Stimulated activated CD4-positive, alpha-beta T cell treated with anti-CD3 and anti-CD28 coated beads, Interleukin-2, amount 100 ng/mL, for 4 hours (primary cell): ENCODE measurements at places on chromosomes 7 and 10.

GRCh38 chr7:47873762-47874161 lies 74.5 kb downstream of the PKD1L1 start:
- no peak for DNase-seq

DNA sequence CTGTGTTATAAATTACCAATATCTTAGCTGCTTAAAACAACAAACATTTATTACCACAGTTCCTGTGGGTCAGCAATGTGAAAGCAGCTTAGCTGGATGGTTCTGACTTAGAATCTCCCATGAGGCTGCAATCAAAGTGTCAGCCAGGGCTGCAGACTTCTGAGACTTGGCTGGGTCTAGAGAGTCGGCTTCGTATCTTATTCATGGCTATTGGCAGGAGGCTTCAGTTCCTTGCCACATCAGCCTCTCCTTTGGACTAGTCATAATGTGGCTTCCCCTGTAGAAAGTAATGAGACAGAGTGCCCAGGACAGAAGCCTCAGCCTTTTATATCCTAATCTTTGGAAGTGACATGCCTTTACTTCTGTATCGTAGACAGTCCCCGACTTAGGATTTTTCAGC lies 27.3 kb downstream of the RALA start:
- DNase-seq: no peak

GRCh38 chr10:79638318-79638717 lies 27.6 kb downstream of the SFTPA1 start:
- DNase-seq: no peak

- DNase-seq: no peak
Observed at GRCh38 chr7:112157072-112157471, 49.1 kb downstream of the DOCK4 start.

DNA sequence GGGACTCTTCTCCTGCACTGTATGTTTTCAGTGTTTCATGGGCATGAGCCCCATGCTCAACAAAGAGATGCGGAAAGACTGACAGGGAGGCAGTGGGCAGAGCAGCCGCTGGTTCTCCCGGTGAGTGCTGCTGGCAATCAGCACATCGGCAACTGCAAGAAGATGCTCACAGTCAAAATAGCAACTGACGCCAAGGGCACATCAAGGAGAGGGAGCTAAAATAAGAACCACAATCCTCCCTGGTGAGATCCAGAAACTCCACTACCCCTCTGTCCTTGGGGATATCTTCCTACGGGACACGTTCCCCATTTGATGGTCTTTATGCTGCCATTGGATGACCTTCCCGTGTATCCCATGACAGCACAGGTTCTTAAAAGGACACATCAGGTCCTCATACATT lies 28.9 kb upstream of the SVIL start:
- no peak for DNase-seq

- peak; percentile 55 for DNase-seq
Observed at GRCh38 chr10:71708301-71708703, 11.3 kb downstream of the C10orf105 start.

DNA sequence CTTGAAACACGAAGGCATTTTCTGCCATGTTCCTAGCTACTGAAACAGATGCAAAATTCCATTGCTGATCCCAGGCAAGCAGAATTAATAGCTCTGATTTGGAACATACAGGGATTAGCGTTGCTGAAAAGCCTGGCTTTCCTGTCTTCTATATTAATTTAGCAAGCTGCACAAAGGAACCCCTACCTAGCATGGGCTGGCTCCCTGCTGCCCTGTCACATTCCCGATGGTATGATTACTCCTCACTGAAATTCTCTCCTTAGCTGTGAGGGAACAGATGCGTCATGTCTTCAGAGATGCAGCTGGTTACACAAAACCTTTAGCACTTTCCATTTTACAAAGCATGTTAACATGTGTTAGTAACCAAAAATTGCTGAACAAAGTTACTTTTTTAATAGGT lies 878.9 kb downstream of the TYW1 start:
- no peak for DNase-seq

GRCh38 chr7:112789817-112790585 lies at the start of gene TMEM168:
TMEM168 (minus strand) TSS chr7:112790393; CDS start chr7:112784825, 5,568 bp downstream.
- peak; percentile 78 for DNase-seq

GRCh38 chr10:26222563-26222962 lies 6.0 kb downstream of the GAD2 start:
- DNase-seq: no peak

DNA sequence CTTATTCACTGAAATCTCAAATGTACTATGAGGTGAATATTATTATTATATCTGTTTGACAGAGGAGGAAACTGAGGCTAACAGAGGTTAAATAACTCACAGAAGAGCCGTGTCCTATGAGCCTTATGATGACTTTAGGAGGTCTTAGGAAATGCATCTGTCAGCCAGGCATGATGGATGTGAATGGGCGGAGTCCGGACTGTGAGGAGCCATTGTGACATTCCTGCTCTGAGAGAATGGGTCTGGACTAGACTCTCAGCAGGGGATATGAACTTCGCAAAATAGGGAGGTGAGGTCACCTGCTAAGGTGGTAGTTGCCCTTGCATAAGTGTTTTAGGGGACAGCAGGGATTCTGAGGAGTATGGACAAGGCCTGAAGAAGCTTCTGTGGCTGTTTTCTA lies 153.6 kb downstream of the TMEM178B start:
- DNase-seq: no peak

GRCh38 chr10:113522460-113522859 lies 30.4 kb upstream of the HABP2 start:
- DNase-seq: no peak

- no peak for DNase-seq
Observed at GRCh38 chr10:100516847-100517246, 2.8 kb downstream of the SEC31B start.

- DNase-seq: no peak
Observed at GRCh38 chr7:123864012-123864411, 19.0 kb downstream of the HYAL4 start.

GRCh38 chr7:148708026-148708885 lies 9.6 kb downstream of the CUL1 start:
- no peak for DNase-seq

- no peak for DNase-seq
Observed at GRCh38 chr7:83455612-83456011, 193.3 kb downstream of the SEMA3E start.

GRCh38 chr7:49297958-49298357 lies 373.6 kb downstream of the CDC14C start:
- DNase-seq: no peak
